ENCODE measurements at places on chromosomes 5 and 9. TPM values are rescaled to one million over a fixed set of nuclear protein-coding genes. Genes with fewer than 3 reads are reported as not detected.

PPP1R2B gene
- 0.06 TPM for total RNA-seq

EGFLAM gene
- total RNA-seq = not detected

RNF183 gene
- not detected for total RNA-seq

GRXCR2 gene
- total RNA-seq = not detected

Data from A549 treated with CORT108297 at 1 μM for 4 hours (cell line).